ENCODE measurements at places on chromosomes 2 and 18.

GRCh38 chr2:215484570-215484969 lies 48.7 kb upstream of the FN1 start:
- H3K4me1 ChIP-seq = no peaks in the 10 kb centered on the region
- peaks cover 2% of the 10 kb centered on the region for H3K27me3 ChIP-seq
- H3K4me3 ChIP-seq = no peak overlapping the region
- DNase-seq = no peak

- no peaks in the 10 kb centered on the region for H3K4me1 ChIP-seq
- no peak overlapping the region for H3K27ac ChIP-seq
- H3K27me3 ChIP-seq = peaks cover 3% of the 10 kb centered on the region
- H3K4me3 ChIP-seq = no peak overlapping the region
Observed at GRCh38 chr2:199395311-199395710, 62.4 kb downstream of the SATB2 start.

- no peak for DNase-seq
- no peaks in the 10 kb centered on the region for H3K4me1 ChIP-seq
- no peak overlapping the region for H3K27ac ChIP-seq
- H3K27me3 ChIP-seq = no peaks in the 10 kb centered on the region
- no peak overlapping the region for H3K4me3 ChIP-seq
Observed at GRCh38 chr2:76867854-76868253, 654.3 kb downstream of the LRRTM4 start.

DNA sequence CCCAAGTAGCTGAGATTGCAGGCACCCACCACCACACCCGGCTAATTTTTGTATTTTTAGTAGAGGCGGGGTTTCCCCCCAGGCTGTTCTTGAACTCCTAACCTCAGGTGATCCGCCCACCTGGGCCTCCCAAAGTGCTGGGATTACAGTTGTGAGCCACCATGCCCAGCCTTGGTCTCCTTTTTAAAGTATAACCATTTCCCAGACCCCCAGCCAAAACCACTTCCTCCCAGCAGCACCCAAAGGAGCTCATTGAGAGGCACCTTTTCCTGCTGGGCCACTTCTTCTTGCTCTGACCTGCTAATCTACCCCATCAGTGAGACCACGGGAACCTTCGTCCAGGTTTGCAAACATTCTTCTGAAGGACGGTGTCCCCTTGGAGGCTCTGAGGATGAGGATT lies 69.9 kb downstream of the INPP5D start:
- H3K27me3 ChIP-seq = no peaks in the 10 kb centered on the region
- no peak overlapping the region for H3K27ac ChIP-seq
- peaks cover 5% of the 10 kb centered on the region for H3K4me1 ChIP-seq
- H3K4me3 ChIP-seq = no peak overlapping the region
- peaks cover 96% of the 10 kb centered on the region for H3K36me3 ChIP-seq

- peak overlapping the region; percentile 68 for H3K4me3 ChIP-seq
- H3K4me1 ChIP-seq = peaks cover 83% of the 10 kb centered on the region
- no peaks in the 10 kb centered on the region for H3K36me3 ChIP-seq
- H3K27me3 ChIP-seq = peaks cover 23% of the 10 kb centered on the region
- no peak for DNase-seq
Observed at GRCh38 chr2:60554074-60554645, 706 bp upstream of the BCL11A start.

DNA sequence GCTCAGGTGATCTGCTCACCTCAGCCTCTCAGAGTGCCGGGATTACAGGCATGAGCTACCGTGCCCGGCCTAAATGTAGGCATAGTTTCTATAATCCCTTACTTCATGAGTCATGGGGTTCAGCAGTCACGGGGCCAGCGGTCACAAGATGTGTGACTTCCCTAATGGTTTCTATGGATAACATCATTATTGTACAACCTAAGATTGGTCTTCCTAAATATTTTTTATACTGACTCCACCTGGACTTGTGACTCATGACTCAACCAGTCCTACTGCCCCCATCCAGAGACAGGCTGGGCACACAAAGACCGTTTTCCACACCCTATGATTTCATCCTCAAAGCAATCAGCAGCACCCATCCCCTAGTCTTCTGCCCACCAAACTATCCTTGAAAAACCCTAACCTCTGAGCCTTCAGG lies 15.9 kb downstream of the FAM210A start:
- DNase-seq = no peak
- no peak overlapping the region for H3K27ac ChIP-seq
- H3K4me3 ChIP-seq = no peak overlapping the region
- H3K36me3 ChIP-seq = peaks cover 3% of the 10 kb centered on the region
- H3K27me3 ChIP-seq = no peaks in the 10 kb centered on the region
- H3K4me1 ChIP-seq = no peaks in the 10 kb centered on the region

- no peaks in the 10 kb centered on the region for H3K4me1 ChIP-seq
- no peaks in the 10 kb centered on the region for H3K36me3 ChIP-seq
- H3K27ac ChIP-seq = no peak overlapping the region
Observed at GRCh38 chr2:224171226-224171625, 132.1 kb upstream of the SERPINE2 start.

DNA sequence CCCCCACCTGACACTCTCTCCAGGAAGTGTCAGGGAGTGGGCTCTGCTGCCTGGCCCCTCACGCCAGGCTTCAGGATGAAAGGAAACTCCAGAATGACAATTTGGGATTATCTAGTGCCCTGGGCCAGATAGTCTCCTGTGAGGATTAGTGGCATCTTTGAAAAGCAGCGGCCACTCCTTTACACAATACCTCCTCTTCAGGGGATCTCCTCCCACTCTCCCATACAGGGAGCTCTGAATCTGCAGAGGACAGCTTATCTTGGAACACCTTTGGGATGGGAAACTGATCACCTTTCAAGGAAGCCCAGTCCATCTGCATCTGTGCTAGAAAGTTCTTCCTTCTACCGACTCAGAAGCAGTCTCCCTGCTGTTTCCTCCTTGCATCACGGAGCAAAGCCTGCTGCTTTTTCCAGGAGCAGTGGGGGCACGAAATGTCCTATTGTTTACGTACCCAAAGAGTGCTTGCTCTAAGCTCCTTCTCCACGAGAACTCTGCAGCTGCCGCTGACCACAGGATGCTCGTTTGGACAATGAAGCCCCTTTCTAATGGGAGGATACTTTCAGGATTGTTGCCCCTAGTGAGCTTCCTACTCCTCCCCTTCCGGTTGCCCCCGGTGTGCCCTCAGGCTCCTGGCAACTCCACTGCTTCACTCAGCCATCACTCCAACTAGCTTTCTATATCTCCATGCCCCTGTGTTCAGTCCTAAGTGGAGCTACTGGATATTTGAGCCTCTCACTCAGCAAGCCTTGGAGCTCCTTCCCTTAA lies 31.5 kb downstream of the SIX3 start:
- DNase-seq = no peak
- H3K4me1 ChIP-seq = no peaks in the 10 kb centered on the region
- no peaks in the 10 kb centered on the region for H3K27me3 ChIP-seq
- no peak overlapping the region for H3K27ac ChIP-seq
- no peak overlapping the region for H3K4me3 ChIP-seq
- H3K36me3 ChIP-seq = no peaks in the 10 kb centered on the region

GRCh38 chr2:102051692-102052277 lies 60.0 kb downstream of the IL1R2 start:
- H3K4me3 ChIP-seq = no peak overlapping the region
- no peaks in the 10 kb centered on the region for H3K36me3 ChIP-seq
- H3K4me1 ChIP-seq = no peaks in the 10 kb centered on the region
- no peaks in the 10 kb centered on the region for H3K27me3 ChIP-seq
- H3K27ac ChIP-seq = no peak overlapping the region

- H3K36me3 ChIP-seq = no peaks in the 10 kb centered on the region
- no peak overlapping the region for H3K27ac ChIP-seq
- no peaks in the 10 kb centered on the region for H3K4me1 ChIP-seq
- no peak for DNase-seq
- H3K4me3 ChIP-seq = no peak overlapping the region
- H3K27me3 ChIP-seq = no peaks in the 10 kb centered on the region
Observed at GRCh38 chr2:193837111-193837738, 1642.5 kb upstream of the TMEFF2 start.

- no peak for DNase-seq
- H3K27me3 ChIP-seq = peaks cover 35% of the 10 kb centered on the region
- no peak within 1 kb of the TSS for H3K4me3 ChIP-seq
- H3K36me3 ChIP-seq = no peaks in the 10 kb centered on the region
- H3K27ac ChIP-seq = no peak within 1 kb of the TSS
Observed at GRCh38 chr18:59697236-59697932, at the start of gene CCBE1. CCBE1 (minus strand) TSS chr18:59697423.

DNA sequence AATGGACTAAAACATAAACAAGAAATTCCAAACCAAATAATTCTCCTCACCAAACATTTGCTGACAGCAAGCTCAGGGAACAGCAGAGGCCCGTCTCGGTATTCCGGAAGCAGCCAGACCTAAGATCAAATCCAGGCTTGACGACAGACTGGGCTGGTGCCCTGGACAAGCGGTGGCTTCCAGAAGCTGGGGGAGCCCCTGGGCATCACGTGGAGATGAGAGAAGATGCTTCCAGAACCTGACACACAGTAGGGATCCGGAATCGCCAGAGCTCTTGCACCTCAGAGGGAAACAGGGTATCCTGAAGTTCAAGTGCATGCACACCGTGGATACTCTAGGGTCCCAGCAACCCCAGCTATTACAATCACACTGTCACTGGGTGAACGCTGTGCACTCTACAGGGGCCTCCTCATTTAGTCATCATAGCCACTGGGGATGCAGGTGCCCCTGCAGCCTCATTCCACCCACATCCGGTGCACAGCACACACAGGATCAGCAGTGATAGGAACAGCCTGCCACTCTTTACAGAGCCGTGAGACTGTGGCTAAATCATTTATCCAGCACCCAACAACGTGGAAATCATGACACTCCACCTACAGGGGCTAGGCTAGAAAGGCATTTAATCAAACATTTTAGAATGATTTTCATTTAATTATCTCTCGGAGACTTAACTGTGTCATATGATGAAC lies 102.6 kb downstream of the HDAC4 start:
- peak; percentile 52 for DNase-seq
- H3K36me3 ChIP-seq = no peaks in the 10 kb centered on the region
- H3K4me1 ChIP-seq = peaks cover 57% of the 10 kb centered on the region
- H3K27ac ChIP-seq = peak overlapping the region; percentile 77
- H3K27me3 ChIP-seq = no peaks in the 10 kb centered on the region

DNA sequence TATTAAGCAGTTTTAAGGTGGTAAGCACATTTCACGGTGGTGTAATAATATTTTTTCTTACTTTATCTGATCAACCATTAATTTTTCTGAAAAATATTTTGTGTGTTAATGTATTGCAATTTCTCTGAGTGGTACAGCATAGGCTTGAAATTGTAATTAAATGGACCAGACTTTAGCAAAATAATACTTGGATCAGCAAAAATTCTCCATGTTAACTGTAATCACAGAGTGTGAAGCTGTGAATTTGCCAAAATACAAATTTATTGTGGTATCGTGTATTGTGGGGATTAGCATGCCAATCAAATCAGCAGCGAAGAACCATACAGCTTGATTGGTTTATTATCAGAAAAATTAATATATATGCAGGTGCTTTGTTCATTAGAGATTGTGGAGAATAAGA lies 1088.9 kb upstream of the GYPC start:
- no peak for DNase-seq
- H3K27ac ChIP-seq = no peak overlapping the region
- H3K4me1 ChIP-seq = no peaks in the 10 kb centered on the region
- H3K4me3 ChIP-seq = no peak overlapping the region
- H3K36me3 ChIP-seq = no peaks in the 10 kb centered on the region
- no peaks in the 10 kb centered on the region for H3K27me3 ChIP-seq

- H3K27me3 ChIP-seq = no peaks in the 10 kb centered on the region
- H3K4me3 ChIP-seq = no peak overlapping the region
- no peaks in the 10 kb centered on the region for H3K4me1 ChIP-seq
- no peak for DNase-seq
- H3K27ac ChIP-seq = no peak overlapping the region
- H3K36me3 ChIP-seq = no peaks in the 10 kb centered on the region
Observed at GRCh38 chr18:7896161-7896560, 329.0 kb downstream of the PTPRM start.

All from CD4-positive, CD25-positive, alpha-beta regulatory T cell (primary cell).